ENCODE measurements at places on chromosomes 2 and 18. TPM values are rescaled to one million over a fixed set of nuclear protein-coding genes. Genes with fewer than 3 reads are reported as not detected.

GRCh38 chr18:50849419-50849821 is 29.5 kb upstream of the ME2 start:
- H3K4me3 ChIP-seq: no peak overlapping the region
- peaks cover 7% of the 10 kb centered on the region for H3K27me3 ChIP-seq
- H3K4me1 ChIP-seq: no peaks in the 10 kb centered on the region
- H3K36me3 ChIP-seq: no peaks in the 10 kb centered on the region
- no peak for DNase-seq

The RAB31 gene
- total RNA-seq: not detected

DNA sequence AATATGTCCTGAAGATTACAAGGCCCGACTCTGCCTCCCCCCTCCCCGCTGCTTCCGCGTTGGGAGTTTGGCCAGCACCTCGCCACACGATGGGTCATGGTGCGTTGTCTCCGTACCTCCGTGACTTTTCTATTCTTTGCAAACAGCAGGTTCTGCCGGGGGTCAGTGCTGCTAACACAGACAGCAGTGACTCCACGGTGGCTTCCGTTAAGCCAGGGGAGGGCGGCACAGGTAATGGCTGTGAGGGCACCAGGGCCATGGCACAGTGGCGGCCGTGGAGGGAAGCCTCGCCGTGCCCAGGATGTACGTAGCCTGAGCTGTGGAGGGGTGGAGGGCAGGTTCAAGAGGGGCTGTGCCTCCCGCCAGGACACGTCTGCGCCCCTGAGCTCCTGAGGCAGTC is 115.5 kb downstream of the NFATC1 start:
- H3K4me3 ChIP-seq: no peak overlapping the region
- no peaks in the 10 kb centered on the region for H3K27me3 ChIP-seq
- peaks cover 15% of the 10 kb centered on the region for H3K36me3 ChIP-seq
- DNase-seq: no peak
- H3K27ac ChIP-seq: no peak overlapping the region

The HK2 gene
- 42.6 TPM for total RNA-seq

GRCh38 chr18:23504720-23505119 is 1.4 kb downstream of the RMC1 start:
- H3K27ac ChIP-seq: peak overlapping the region; percentile 76
- H3K27me3 ChIP-seq: no peaks in the 10 kb centered on the region
- peaks cover 51% of the 10 kb centered on the region for H3K4me1 ChIP-seq
- DNase-seq: peak; percentile 39
- peaks cover 37% of the 10 kb centered on the region for H3K36me3 ChIP-seq

- no peaks in the 10 kb centered on the region for H3K4me1 ChIP-seq
- DNase-seq: no peak
- no peaks in the 10 kb centered on the region for H3K36me3 ChIP-seq
- H3K4me3 ChIP-seq: no peak overlapping the region
Measured at GRCh38 chr18:4353853-4354418, 101.2 kb downstream of the DLGAP1 start.

The TMEM178A gene
- not detected for total RNA-seq

- no peak for DNase-seq
- H3K27me3 ChIP-seq: no peaks in the 10 kb centered on the region
- no peak overlapping the region for H3K4me3 ChIP-seq
- no peak overlapping the region for H3K27ac ChIP-seq
Measured at GRCh38 chr2:99336804-99337112, 431 bp upstream of the EIF5B start.

DNA sequence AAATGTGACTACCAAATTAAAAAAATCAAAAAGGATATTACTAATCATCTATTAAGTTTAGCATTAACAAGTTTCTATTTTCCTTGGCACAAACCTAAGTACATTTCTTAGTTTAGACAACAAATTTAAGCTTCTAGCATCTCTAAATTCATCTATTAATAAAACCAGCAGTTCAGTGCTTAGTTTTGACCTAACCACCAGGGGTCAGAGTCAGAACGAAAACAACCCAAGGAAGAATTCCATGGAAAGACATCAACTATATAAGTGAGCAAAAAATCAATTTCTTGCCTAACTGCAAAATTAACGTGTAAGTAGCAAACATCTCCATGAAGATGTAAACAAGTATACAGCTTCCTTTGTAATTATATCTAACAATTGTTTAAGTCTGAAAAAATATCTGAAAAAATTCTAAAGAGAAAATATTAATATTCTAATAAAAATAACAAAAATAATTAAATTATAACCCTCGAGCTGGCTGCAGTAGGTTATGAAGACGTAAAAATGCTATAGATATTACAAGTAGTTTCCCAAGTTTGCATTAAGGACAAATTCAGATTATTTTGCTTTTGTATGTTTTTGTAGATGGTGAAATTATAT is 83.7 kb downstream of the CERKL start:
- H3K4me3 ChIP-seq: no peak overlapping the region
- no peaks in the 10 kb centered on the region for H3K4me1 ChIP-seq
- H3K27me3 ChIP-seq: peaks cover 8% of the 10 kb centered on the region

GRCh38 chr2:48792030-48792429 is 36.5 kb upstream of the LHCGR start:
- no peak overlapping the region for H3K27ac ChIP-seq
- peaks cover 2% of the 10 kb centered on the region for H3K27me3 ChIP-seq
- no peaks in the 10 kb centered on the region for H3K4me1 ChIP-seq
- H3K4me3 ChIP-seq: no peak overlapping the region

DNA sequence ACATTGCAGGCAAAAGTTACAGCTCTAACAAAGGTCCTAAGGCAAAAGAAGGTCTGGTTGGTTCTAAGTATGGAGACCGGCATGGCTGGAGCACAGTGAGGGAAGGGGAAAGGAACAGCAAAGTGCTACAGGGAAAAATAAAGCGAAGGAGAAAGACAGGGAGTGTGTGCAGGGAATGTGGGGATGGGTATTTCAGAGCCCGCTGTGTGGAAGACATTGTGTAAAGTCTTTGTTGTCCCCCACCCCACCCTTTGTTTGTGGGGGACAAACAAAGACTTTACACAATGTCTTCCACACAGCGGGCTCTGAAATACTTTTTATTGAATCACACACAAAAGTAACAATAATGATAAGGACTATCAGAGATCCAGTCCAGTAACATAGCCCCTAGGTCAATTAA is 28.9 kb upstream of the C2orf15 start:
- no peak overlapping the region for H3K27ac ChIP-seq
- no peak for DNase-seq
- no peak overlapping the region for H3K4me3 ChIP-seq
- H3K36me3 ChIP-seq: no peaks in the 10 kb centered on the region

DNA sequence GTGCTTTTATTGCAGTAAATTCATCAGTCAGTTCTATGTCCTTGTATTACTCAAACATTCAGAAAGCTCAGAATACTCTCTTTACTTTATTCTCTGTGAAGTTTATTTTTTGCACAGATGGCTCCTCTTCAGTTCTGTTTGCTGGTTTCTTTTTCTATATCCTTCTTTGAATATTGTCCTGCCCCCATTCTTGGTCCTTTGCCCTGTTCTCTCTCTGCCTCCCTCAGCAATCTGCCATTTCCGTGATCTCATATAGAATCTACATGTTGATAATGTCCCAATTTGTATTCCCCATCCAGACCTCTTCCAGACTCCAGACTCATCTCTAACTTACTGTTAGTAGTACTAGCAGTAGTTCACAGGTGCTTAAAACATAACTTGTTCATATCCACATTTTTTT is 102.6 kb downstream of the HNMT start:
- H3K27ac ChIP-seq: no peak overlapping the region
- no peaks in the 10 kb centered on the region for H3K27me3 ChIP-seq
- no peak overlapping the region for H3K4me3 ChIP-seq
- no peaks in the 10 kb centered on the region for H3K36me3 ChIP-seq

DNA sequence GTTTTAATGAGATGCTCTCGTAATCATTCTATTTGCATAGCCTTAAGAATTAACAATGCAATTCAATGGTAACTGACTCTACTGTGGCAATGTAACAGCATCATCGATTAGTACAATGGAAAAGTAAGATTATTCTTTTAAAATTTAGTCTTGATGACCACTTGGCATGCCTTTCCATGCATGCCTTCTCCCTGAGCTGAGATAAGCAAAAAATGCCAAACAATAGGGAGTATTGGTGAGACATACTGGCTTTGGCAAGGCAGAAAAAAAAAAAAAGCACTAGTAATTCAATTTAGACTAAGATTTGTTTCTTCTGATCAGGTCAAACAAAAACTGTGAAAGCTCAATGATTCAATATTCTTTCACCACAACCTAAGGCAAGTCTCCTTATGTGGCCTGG is 110.8 kb upstream of the TRIB2 start:
- H3K4me1 ChIP-seq: peaks cover 4% of the 10 kb centered on the region
- H3K27me3 ChIP-seq: no peaks in the 10 kb centered on the region
